Stimulated activated CD8-positive, alpha-beta memory T cell treated with anti-CD3 and anti-CD28 coated beads, Interleukin-7, amount 100 ng/mL, for 48 hours (primary cell): ENCODE measurements at places on chromosomes 1 and 21.

- no peak for DNase-seq
Observed at GRCh38 chr1:21818656-21819055, 6.6 kb downstream of the LDLRAD2 start.

GRCh38 chr1:244161236-244161510 lies 110.1 kb downstream of the ZBTB18 start:
- DNase-seq = no peak

- no peak for DNase-seq
Observed at GRCh38 chr1:169027607-169028320, 78.7 kb upstream of the ATP1B1 start.

DNA sequence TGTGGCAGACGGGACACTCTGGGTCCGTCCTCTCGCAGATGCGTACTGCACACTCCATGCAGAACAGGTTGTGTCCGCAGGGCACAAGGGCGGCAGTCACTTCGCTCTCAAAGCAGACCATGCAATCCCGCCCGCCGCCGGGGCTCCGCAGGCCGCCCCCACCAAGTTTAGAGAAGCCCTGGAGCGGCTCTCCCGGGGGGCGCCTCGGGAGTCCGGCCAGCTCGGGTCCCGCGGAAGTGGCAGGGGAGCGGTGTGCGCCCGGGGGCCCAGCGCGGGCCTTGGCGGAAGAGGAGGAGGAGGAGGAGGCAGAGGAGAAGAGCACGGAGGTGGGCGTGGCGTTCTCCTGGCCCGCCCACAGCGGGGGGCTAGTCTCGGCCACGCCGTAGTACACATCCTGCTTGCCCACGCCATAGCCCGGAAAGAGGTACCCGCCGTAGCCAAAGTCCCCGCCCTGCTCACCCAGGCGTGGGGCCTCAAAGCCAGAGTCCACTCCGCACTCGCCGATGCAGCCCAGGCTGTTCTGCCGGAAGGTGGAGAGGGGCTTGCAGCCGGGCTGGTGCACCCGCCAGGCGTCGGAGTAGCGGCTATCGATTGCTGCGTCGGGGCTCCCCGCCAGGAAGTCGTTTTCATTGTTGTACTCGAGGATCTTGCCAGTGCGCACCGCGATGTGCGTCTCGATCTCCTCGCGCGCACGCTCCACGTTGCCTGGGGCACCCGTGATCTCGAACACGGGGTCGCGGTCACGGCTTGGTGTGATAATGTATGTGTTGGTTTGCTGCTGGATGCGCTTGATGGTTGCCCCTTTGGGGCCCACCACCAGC lies 5.4 kb downstream of the MEX3A start:
- no peak for DNase-seq

DNA sequence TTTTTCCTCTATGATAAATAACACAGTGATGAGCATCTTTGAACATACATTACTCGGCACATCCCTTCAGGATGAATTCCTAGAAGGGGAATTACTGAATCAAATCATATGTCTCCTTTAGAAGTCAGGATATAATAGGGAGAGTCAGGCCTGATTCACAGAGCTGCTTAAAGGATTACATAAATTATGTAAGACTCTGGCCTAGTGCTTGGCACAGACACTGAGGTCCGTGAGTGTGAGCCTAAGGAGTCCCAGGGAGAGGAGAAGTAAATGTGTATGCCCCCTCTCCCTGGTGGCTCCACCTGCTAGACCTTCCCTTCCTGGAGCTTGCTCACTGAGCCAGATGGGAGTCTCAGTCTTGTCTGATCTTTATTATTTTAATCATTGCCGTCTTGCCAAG lies 8.6 kb upstream of the FOXE3 start:
- DNase-seq = no peak

- no peak for DNase-seq
Observed at GRCh38 chr1:186511761-186512637, 51.1 kb upstream of the PDC start.

DNA sequence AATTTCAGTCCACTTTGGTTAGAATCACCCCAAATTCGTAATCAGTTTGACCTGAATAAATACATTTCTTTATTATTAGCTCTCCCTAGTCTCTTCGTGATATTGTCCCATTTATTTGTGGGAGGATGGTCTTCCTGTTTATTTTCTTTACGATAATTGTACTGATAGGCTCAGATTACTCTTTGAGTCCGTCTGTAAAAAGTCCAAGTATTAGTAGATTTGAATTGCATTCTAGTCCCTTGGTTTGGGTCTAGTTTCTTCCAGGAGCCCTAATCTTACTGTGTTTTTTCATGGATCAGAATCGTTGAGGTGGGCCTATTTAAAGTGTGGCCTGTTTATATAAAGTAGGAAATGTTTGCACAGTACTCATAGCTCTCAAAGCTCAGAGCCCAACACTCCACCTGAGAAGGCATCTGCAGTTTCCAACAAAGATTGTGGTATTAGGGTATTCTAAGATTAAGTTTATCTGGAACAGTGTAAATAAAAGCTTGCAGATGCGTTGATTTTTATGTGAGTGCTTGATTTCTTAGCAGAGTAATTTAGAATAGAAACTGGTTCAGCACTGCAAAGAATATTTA lies 33.1 kb downstream of the MAP3K21 start:
- no peak for DNase-seq

DNA sequence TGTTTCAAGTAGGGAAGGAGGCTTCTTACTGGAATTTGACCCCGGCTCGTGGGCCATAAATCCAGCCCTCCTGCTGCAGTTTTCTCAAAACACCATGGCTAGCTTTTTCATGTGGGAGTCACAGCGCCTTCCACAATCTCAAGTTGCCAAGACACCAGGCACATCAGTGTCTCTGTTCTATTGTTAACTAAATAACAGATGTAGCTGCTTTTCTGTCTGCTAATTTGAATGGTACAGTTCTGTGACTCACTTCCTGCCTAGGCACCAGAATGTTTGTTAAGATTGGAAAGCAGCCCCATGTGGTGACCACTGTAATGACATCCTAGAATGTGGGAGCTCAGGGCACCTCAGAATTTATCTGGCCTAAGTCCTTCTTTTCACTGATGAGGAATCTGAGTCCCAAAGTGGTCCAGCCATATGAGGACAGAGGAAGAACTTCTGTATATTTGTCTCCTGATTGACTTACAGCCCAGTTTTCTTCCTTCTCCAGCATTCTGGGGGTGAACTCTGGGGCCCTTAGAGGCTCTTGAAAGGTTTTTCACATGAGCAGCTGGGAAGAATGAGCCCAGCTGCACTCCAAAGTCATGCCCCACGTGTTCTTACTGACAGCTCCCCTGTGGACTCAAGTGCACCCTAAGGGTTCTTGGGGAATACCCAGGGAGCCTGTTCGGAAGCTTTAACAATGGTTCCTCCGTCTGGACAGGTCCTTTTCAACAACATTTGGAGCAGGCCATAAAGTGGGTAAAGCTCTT lies 27.5 kb downstream of the TRIM45 start:
- DNase-seq = peak; percentile 11

DNA sequence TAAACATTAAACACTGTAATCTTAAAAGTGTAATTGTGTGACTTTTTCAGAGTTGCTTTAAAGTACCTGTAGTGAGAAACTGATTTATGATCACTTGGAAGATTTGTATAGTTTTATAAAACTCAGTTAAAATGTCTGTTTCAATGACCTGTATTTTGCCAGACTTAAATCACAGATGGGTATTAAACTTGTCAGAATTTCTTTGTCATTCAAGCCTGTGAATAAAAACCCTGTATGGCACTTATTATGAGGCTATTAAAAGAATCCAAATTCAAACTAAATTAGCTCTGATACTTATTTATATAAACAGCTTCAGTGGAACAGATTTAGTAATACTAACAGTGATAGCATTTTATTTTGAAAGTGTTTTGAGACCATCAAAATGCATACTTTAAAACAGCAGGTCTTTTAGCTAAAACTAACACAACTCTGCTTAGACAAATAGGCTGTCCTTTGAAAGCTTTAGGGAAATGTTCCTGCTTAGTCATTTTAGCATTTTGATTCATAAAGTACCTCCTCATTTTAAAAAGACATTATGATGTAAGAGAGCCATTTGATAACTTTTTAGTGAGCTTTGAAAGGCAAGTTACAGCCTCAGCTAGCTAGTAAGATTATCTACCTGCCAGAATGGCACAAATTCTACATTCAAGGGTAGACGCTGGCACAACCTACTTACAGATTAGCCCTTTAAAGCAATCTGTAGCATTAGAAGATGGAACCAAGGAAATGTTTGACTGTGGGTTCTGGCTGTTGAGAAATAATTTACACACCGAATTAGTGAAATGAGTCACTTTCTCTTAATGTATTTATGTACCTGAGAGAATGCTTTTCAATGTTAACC lies 9.4 kb downstream of the SOD1 start:
- DNase-seq = no peak

DNA sequence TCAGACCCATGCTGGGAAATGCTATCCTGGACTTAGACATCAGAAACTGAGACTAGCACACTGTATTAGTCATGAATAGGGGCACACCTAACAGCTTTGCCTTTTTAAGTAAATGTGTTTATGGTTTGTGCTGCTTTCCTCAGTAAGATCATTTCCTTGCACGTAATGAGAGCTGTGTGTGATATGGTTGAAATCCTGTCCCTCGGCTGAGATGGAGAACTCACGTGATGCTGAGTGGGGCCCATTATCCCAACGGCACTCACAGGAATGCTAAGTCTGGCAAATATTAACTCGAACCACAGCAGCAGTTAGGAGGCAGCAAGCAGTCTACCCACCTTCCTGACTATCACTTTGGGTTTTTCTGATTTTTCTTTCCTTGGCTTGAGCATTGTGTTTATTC lies 38.2 kb downstream of the BCL9 start:
- no peak for DNase-seq

GRCh38 chr1:55257958-55258357 lies 42.8 kb upstream of the USP24 start:
- peak; percentile 20 for DNase-seq

DNA sequence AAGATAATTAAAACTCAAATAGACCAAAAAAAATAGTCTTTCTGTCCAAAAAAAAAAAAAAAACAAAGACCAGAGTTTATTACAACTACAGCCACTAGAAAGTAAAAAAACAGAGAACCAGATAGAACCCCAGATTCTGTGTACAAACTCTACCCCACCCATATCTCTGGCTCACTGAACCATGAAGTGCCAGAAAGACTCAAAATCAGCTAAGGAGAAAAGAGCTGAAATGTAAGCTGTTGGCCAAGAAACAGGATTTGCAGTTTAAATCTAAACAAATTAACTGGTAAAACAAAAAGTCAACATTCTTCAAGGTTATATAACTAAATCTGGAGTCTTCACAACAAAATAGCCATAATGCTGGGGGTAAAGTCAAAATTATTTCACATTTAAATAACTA lies 278.9 kb downstream of the SEC16B start:
- no peak for DNase-seq

DNA sequence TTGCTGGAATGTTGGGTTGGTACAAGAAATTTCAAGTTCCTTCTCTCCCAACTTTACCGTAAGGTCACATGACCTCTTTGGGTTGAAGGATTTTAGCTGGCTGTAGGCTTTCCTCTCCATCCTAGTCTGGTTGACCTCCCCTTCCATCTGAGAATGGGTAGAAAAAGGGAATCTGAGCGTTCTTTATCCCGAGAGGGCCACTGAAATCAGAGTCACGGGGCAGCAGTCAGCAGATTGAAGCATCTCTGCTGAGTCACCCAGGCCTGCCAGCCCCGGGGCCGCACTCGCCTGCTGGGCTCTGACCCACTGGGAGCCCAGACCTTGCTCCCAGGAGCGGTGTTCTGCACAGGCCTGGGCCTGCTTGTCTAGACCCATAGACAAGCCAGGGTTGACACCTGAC lies 31.0 kb downstream of the TMCC2 start:
- DNase-seq = no peak

DNA sequence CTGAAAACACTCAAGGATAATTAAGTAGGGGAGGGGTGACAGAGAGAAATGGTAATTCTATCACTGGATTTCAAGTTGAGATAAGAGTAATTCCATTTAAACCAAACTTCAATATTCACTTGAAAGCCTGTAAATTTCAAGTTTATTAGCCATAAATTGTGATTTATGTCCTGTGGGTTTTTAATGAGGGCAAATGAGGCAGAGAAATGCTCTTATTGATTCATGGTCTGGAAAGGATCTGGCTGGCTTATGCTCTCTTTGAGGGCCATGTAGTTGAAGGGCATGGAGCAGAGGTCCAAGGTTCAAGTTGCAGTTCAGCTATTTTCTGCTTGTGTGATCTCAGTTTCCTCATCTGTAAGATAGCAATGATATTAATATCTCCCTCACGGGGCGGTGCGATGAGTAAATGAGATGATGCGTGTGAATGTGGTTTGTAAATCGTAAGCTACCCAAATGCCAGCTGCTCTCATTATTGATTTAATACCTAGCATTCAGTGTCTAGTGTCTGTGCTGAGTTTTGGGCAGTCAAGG lies 12.3 kb downstream of the OLFML3 start:
- DNase-seq = no peak

GRCh38 chr1:247540581-247540980 lies 4.3 kb upstream of the OR2C3 start:
- no peak for DNase-seq

DNA sequence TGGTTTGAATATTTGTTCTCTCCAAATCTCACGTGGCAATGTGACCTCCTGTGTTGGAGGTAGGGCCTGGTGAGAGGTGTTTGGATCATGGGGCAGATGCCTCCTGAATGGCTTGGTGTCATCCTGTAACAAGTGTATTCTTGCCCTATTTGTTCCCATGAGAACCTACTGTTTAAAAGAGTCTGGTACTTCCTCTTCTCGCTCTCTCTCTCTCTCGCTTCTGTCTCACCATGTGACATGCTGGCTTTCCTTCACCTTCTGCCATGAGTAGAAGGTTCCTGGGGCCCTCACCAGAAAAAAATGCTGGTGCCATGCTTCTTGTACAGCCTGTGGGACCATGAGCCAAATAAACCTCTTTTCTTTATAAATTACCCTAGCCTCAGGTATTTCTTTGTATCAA lies 8.4 kb upstream of the PAXBP1 start:
- no peak for DNase-seq

GRCh38 chr21:33029975-33030461 lies 4.3 kb downstream of the OLIG2 start:
- DNase-seq = no peak

GRCh38 chr1:8943498-8944405 lies 1.9 kb upstream of the CA6 start:
- DNase-seq = no peak

DNA sequence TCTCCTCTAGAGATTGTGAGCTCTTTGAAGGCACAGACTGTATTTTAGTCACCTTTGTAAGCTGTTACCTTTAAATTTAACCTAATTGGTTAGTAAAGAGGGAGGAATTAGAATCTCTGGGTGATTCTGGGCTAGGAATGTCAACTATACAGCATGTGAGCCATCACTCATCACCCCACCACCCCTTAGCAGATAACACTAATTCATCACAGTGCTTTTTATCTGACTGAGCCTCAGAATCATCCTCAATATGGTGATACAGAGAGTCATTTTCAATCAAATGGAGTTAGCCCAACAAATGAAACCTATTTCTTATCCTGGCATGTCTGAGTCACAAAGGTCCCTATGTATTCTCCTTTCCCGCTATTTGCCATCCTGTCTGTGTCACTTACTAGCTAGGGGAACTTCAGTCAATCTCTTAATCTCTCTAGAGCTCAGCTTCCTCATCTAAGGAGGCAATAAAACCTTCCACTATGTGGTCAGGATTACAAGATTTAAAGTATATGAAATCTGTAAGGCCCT lies 13.3 kb downstream of the KCNJ10 start:
- no peak for DNase-seq

GRCh38 chr21:42991992-42992740 lies 17.8 kb downstream of the PKNOX1 start:
- no peak for DNase-seq

GRCh38 chr1:167110586-167110985 lies 16.7 kb downstream of the STYXL2 start:
- DNase-seq = no peak
